ENCODE measurements at places on chromosomes 6 and 20.

- DNase-seq = no peak
Observed at GRCh38 chr6:2125158-2125557, 120.2 kb downstream of the GMDS start.

DNA sequence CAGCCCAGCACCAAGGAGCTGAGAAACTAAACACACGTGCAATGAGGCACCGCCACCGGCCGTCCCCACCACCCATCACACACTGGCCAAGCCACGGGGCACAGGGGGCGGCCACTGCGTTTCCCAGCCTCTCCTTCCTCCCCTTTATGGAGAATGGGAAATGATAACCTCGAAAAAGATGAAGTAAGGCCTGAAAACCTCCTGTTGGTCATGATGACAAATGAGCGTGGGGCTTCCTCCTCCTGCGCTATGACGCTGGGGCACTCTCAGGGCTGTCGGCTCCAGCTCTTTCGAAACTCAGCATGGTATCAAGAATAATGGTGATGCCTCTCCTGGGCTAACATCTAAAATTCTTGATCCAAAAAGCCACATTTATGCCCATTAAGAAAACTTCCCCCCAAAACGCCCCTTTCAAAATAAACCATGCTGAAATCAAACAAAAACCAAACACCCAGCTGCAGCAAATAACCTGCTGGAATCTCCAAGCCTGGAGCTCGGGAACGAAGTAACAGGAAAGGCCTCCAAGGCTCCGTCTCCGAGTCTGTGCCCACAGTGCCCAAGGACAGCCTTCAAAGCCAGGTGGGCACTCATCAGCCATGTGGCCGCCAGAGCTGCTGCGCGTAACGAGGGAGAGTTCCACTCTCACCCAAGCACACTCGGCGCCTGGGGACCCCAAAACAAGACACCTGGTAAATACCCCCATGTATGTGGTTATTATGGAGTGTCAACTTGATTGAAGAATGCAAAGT, 50.0 kb downstream of the TAF4 start:
- peak; percentile 39 for DNase-seq

DNA sequence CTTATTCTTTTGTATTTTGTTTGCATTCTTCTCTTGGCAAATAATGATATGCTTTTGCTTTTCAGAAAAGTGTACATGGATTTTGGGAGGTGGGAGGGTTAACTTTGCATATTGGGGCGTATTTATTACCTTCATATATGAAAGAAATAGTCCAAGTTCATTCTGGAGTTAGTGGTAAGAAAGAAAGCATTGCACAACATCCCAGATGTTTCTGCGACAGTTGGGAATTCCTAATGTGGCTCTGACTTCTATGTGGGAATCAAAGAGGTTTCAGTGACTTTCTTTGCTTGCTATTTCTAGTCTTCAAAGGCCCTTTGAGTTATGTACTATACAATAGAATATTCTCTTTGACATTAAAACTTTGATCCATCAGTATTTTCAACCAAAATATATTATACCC, 78.1 kb downstream of the MMUT start:
- no peak for DNase-seq

GRCh38 chr20:31581391-31581790, 23.7 kb upstream of the ID1 start:
- DNase-seq = no peak

DNA sequence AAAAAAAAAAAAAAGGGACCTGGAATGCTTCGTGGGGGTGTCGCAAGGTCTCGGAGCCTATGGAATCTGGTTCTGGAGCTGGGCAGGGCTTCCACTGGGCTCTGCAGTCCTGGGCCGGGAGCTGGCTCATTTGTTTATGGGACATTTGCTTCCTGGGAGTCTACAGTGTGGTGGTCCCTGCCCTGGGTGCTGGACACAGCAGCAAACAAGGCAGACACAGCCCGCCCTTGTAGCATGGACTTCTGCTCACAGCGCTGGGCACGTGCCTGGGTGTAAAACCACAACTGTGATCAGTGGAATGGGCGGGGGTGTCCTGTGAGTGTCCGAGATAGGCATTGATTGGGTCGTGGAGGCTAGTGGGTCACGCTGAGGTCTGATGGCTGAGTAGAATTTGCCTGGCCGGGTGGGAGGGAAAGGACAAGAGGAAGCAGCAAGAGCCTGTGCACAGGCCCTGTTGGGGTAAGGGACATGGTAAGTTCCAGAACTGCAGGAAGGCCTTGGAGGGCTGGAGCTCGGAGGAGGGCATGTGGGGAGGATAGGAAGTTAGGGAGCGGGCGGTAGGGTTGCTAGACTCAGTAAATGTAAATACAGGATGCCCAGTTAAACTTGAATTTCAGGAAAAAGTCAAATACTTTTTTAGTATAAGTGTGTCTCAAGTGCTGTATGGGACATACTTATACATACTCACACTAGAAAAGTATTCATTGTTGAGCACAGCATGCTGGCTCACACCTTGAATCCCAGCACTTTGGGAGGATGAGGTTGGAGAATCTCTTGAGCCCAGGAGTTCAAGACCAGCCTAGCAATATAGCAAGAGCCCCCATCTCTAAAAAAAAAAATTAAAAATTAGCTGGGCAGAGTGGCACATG, 61.3 kb upstream of the PMEPA1 start:
- DNase-seq = no peak

DNA sequence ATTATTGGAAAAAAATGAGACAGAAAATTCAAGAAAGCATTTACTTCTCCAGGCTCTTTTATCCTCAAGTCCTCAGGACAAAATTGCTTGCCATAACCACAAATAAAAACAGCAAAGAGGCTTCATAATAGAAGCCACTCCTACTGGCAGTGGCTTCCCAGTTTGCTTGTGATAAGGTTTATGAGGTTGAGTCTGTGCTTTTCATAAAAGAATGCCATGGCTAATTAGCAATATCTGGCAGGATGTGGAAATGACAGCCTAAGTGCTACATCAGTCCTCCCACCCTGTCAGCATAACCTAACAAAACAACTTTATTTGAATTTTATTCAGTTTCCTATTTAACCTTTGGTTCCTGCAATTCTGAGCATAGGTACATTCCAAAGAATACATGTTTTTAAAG, 80.9 kb upstream of the HTR1E start:
- DNase-seq = no peak

DNA sequence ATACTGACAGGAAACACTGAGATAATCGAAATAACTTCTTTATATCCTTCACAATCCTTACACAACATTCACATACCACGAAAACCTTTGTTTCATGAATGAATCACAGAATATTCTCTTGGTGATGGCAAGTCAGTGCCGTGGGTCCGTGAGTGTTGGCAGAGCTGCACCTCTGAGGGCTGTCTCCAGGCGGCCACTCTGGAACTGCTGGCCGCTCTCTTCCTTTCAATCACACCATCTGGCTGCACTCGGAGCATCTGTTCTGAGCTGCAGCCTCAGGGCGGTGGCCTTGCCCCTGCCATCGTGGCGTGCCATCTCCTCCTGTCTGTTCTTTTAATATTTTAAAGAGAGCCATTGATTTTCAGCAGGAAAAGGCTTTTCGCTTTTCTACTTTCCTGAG, 129.4 kb upstream of the AFDN start:
- DNase-seq = no peak

- no peak for DNase-seq
Observed at GRCh38 chr6:64983089-64983488, 723.9 kb downstream of the EYS start.

- peak; percentile 26 for DNase-seq
Observed at GRCh38 chr20:44019638-44020335, 105.1 kb downstream of the TOX2 start.

- DNase-seq = peak; percentile 28
Observed at GRCh38 chr6:108728826-108729225, 119.4 kb upstream of the ARMC2 start.

GRCh38 chr6:35017411-35018181, 123.5 kb downstream of the TCP11 start:
- DNase-seq = no peak
